ENCODE measurements at places on chromosomes 16 and 17.

- no peak for DNase-seq
Measured at GRCh38 chr17:16037636-16038035, 38.0 kb downstream of the TTC19 start.

DNA sequence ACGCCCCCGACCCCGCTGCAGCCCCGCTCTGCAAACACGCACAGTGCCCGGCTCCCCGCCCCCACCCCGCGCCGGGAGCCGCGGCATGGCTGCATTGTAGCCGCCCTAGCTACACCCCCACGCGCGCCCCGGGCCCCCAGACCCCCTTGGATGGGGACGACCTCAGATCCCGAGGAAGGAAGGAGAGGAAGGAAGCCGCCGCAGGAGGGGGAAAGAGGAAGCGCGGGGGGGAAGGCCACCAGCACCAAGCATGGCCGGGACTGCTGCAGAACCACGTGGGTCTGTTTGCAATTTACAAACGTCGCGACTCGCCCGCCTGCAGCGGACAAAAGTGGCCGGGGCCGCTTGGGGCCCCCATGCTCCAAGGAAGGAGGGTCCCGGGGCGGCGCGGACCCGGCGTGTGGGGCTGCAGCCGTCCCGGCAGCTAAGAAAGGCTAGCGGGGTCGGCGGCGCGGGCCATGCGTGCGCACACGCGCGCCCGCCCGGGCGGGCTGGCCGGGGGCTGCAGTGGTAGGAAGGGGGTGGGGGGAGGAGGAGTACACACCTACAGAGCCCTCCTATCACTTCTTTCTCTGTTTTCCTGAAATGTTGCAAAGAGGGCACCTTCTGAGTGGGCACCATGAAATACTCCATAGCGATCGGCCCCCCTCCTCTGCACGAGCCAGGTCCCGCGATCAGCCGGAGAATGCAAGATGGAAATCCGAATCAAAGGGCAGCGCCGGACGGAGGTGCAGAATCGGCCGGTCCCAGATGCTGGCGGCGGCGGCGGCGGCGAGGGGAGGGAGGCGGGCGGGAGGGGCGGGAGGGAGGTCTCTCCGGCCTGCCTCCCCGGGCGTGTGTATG lies 488 bp downstream of the TFAP4 start:
- peak; percentile 38 for DNase-seq

GRCh38 chr17:55347341-55347740 lies 74.3 kb downstream of the MMD start:
- DNase-seq, result no peak

GRCh38 chr16:56192635-56192945 lies 1.3 kb downstream of the GNAO1 start:
- no peak for DNase-seq

Measured in stimulated activated CD8-positive, alpha-beta memory T cell treated with anti-CD3 and anti-CD28 coated beads, Interleukin-12 subunit alpha, Interleukin-12 subunit beta, amount 100 ng/mL, for 4 hours (primary cell).